Vagina (tissue), 2 donors: ENCODE measurements at places on chromosomes 2 and 18.

DNA sequence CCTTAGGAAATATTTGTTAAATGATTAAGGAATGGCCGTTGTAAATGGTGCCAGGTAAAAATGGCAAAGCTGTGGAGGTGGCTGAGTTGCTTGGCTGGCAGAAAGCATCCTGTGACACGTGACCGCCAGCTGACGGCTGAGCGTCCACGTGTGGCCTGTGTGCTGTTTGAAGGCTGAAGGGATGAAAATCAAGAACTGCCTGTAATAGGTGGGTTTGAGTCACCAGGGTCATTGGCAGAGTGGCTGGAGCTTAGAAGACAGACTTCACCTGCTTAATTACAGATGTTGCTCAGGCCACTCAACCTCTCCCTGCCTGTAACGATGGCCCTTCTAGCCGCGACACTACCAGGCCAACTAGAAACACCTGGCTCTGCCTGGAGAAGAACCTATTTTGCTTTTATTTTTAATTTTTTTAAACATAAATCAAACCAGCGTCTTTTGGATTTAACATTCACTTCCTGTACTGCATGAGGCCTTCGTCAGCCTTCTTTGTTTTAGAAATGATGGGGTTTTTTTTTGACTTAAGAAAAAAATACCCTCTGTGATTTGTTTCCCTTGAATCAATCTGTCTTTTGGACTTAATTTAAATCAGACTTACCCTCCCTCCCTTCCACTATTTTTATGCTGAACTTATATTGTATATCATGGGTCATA, 206.5 kb downstream of the PRKCE start:
- DNase-seq, result no peak

GRCh38 chr18:688323-688722, 24.1 kb downstream of the ENOSF1 start:
- DNase-seq, result no peak

GRCh38 chr2:196389670-196390069, 218.3 kb upstream of the STK17B start:
- DNase-seq, result no peak

DNA sequence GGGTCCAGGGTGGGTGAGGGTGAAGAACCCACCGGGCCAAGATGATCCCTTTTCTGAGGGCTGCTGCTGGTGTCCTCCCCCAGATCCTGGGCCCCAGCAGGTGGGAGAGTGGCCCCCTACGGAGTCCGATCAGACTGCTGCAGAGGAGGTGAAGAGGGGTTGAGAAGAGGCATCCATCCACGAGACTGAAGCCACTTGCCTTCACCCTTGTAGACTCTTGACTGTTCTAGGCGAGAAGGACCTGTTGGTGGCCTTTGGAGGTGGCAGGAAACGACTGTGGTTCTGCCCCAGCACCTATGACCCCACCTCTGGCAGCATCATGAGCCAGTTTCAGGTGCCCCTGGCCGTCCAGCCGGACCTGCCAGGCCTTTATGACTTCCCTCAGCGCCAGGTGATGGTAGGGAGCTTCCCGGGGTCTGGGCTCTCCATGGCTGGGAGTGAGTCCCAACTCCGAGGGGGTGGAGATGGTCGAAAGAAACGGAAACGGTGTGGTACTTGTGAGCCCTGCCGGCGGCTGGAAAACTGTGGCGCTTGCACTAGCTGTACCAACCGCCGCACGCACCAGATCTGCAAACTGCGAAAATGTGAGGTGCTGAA, 1.5 kb downstream of the TET3 start:
- DNase-seq, result no peak

DNA sequence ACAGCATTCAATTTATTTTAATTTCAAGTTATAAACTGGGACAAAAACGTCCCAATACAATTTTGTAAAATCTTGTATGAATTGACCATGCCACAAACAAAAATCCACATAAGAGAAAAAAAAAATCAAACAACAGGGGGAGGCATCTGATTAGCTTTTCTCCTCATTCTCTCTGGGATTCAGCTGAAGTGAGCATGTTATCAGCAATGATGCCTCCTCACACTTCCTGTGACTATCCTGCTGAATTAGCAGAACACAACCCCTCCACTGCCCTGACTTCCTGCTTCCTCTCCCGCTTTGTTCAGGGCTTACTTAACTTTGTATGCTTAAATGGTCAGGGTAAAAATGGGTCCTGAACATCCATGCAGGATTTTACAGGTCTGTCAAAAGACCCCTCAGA, 132.2 kb upstream of the ITGB6 start:
- no peak for DNase-seq

DNA sequence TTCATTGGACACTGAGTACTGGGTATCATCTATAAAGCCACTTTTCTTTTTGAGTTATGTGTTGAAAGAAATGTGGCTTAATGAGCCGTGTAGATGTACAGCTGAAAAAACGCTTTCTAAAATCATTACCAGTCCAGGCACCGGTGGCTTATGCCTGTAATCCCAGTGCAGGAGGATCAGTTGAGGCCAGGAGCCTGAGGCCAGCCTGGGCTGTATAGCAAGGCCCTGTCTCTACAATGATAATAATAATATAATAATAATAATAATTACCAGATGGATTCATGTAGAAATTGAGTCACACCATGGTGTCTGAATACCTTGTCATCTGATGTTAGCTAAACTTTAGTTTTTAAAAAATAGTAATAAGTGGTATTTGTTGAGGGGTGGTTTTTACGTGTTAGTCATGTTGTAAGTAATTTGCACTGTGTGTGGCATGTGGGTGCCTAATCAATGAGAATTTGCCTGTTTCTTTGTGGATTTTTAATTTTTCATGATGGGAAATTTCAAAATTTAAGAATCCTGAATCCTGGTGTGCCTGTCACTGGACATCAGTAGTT, 30.1 kb downstream of the NCK2 start:
- DNase-seq, result no peak

GRCh38 chr2:173326806-173327205, 27.9 kb upstream of the CDCA7 start:
- DNase-seq, result no peak

DNA sequence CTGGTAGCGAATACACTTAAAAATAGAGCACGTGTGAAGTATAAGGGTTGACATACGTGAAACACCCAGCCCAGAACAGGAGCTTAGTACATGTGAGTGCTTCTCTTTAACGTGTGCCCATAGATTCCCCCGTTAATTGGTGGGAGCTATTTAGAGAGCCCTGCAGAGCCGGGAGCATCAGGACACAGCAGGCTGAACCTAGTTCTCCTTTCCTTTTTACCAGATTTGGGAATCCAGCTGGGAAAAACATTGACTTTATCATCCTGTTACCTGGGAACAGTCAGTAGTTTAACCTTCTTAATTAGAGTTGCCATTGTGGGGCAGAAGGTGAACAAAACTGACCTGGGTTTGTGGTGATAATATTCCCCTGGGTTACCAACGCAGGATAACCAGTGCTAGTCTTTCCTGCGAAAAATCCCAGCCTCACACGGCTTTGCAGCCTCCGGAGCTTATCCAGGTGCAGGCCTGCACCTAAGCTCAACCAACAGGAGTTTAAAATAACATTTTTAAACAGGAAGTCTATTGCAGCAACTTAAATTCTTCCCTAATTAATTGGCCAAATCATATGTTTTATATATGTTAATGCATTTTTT, 78.1 kb upstream of the SPTBN1 start:
- DNase-seq, result no peak

- DNase-seq, result no peak
These were observed 13.7 kb upstream of the INO80C start for GRCh38 chr18:35511428-35511827.

GRCh38 chr2:213696442-213696841, 412.2 kb downstream of the SPAG16 start:
- no peak for DNase-seq

DNA sequence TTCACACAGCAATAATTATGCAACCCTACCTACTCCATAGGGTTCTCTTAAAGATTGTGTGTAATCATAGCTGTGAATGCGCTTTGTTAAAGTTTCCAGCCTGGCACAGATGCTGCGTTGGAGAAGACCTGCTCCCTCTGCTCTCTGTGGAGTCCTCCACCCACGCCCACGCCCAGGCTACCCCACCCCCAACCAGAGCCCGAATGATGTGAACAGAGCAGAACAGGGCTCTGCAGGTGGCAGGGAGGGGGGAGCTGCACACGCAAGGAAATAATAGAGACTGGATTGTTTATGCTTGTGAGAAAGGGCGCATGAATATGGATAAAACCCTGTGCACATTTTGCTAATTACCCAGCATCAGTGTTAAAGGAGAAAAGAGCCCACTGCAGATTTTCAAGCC, 447.5 kb downstream of the BCL11A start:
- DNase-seq, result no peak

DNA sequence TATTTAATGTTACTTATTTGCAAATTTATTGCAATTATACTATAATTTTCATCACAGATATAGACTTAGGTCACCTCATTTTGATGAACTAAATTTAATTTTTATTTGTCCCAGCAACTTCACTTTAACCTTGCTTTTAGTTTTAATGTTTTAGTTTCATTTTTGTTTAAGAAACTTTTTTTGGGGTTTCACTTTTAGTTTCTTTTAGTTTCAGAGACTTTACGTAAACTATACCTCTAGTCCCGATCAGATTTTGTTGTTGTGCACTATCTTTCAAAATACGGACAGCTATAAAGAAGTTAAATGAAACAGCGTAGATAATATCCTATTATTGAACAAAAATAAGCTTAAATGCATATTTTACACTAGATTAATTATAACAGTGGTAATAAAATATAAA, 460.5 kb downstream of the ERBB4 start:
- no peak for DNase-seq

DNA sequence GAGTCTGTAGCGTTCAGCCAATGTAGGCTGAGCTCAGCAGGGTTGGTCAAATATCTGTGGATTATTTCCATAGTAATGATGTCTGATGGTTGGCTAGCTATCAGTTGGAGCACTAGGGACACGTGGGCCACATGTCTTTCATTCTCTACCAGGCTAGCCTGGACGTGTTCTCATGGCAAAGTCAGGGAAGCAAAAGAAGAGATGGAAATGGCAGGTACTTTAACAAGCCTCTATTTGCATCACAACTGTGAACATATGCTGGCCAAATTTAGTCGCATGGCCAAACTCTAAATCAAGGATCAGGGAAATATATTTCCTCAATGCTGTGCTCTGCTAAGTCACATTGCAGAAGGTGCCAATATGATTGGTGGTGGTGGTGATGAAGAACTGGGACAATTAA, 371.6 kb upstream of the CHST9 start:
- no peak for DNase-seq

DNA sequence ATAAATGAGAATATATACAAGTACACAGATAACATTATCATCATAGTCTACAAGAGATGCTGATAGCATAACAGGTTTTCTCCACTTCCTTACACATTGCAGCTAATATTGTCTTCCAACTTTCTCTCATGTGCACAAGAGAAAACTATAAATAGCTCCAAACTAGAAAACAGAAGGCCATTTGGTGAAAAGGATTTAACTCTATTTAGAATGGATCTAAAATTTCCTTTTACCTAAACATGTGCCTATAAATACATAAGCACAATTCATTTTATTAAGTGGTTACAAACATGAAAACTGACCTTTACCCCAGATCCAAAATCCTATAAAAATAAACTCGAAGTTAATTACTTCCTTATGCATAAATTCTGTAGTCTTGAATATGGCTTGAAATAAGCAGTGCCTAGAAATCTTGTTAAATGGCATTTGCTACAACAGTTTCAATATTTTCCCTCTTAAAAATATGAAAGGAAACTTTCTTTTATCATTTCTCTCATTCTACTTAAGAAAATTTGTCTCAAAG, 41.6 kb downstream of the SLC25A12 start:
- DNase-seq, result no peak

DNA sequence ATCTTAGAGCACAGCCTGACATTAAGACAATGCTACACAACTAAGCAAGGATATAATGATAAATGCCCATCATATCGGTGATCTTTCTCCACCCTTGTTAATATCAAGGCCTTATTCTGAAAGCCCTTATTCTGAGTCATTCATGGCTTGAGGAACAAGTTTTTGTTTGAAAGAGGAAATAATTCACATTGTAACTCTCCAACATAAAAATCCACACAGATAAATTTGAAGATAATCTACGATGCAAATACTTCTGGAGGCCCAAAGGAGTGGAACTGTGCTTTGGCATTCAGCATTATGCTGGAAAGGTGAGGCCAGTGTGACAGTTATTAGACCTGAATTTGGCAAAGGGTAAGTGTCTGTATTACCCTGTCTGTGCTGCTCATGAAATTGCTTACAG, 227.4 kb downstream of the MYO3B start:
- no peak for DNase-seq

DNA sequence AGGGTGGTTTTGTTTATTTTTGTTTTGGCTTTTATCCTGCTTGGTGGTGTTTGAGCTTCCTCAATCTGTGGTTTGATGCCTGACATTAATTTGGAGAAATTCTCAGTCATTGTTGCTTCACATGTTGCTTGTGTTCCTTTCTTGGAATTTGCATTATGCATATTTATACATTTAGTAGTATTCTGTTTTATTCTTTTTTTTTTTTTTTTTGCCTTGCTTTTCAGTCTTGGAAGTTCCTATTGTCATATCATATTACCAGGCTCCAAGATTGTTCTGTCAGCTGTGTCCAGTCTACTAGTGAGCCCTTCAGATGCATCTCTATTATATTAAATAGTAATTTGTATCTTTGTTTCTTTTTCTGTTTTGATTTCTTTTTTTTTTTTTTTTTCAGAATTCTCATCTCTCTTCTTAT, 77.0 kb downstream of the EPC2 start:
- DNase-seq, result no peak

DNA sequence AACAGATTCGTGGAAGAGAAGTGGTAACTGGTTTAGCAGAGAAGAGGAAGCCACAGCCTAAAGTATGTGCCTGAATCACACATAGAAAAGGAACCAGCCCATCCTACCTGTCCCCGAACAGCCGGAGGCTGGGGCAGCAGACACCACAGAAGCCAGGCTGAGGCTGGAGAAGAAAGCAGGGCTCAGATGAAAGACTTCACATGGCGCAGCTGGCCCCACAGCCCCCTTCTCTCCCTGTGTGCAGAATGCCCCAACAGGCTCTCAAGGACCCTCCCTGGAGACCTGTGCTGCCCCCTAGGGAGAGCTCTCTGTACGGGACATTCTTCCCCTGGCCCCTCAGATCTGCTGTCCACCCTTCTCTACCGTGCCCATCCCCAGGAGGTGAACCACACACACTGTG, 83.5 kb upstream of the RAB12 start:
- peak; percentile 56 for DNase-seq

- no peak for DNase-seq
These were observed 179.7 kb upstream of the ACVR2A start for GRCh38 chr2:147665105-147665504.

- DNase-seq, result no peak
These were observed 437.4 kb downstream of the PIK3C3 start for GRCh38 chr18:42392416-42392815.

- DNase-seq, result no peak
These were observed 466.2 kb downstream of the TSN start for GRCh38 chr2:122221665-122222064.

- DNase-seq, result no peak
These were observed 106.2 kb downstream of the CNTNAP5 start for GRCh38 chr2:124131276-124131675.

- DNase-seq, result no peak
These were observed 33.3 kb downstream of the DOCK10 start for GRCh38 chr2:225008935-225009334.

DNA sequence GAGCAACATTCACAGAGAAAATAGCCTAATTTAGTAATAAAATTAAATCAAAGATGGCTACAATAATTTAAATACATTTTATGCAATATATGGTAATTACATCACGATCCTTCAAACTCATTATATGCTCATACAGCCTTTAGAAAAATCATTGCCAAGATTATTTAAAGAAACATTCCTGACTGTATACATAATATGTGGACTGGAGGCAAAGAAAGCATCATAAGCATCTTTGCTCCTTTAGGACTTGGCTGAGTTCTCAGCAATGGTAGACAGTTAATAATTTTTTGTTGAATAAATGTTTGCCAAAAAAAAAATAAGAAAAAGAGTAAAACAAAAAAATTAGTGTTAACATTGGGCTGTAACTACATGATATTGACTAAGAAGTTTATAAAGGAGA, 26.9 kb downstream of the NCKAP5 start:
- no peak for DNase-seq
